Fibroblast of the aortic adventitia (primary cell): ENCODE measurements at places on chromosomes 7 and 10. TPM values are rescaled to one million over a fixed set of nuclear protein-coding genes. Genes with fewer than 3 reads are reported as not detected.

DNA sequence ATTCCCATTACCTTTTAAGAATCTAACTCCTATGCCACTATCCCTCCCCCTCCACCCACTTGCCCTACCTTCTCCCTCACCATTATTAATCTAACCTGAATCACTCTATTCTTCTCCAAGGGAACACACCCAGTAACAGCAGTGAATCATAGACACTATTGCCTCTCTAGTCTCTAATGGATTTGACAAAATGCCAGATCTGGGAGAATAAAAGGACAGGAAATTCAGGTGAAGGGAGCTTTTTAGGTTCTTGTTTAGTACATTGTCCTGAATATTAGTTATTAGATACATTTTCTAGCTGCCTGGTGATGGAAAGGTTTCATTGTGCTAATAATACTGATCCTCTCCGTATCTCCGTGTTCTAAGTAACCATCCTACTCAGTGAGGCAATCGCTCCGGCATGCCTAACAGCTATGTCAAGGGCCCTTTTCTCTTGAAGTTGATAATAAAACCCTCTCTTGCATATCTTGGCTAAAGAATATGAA, 4.1 kb upstream of the SFR1 start:
- peak; percentile 61 for DNase-seq

GRCh38 chr7:130419658-130420057, 21.2 kb downstream of the CEP41 start:
- DNase-seq: no peak

GRCh38 chr7:142539901-142540300, 209.4 kb upstream of the PRSS1 start:
- peak; percentile 75 for DNase-seq

DNA sequence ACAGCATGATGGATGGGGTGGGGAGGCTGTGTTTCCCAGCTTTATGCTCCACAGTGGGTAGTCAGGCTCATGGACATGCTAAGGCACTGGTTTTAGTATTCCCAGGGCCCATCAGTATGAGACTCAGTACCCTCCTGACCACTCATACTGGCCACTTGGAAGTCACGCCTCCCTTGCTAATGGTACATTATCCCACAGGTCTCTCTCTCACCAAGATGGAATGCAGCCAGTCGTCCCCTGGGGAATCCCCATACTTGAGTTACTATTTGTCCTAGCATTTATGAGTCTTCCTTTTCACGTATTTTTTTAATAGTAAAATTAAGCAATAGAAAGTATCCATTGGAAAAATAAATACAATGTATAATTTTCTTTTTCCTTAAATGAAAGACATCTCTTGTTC, 80.6 kb upstream of the TBX20 start:
- no peak for DNase-seq

DNA sequence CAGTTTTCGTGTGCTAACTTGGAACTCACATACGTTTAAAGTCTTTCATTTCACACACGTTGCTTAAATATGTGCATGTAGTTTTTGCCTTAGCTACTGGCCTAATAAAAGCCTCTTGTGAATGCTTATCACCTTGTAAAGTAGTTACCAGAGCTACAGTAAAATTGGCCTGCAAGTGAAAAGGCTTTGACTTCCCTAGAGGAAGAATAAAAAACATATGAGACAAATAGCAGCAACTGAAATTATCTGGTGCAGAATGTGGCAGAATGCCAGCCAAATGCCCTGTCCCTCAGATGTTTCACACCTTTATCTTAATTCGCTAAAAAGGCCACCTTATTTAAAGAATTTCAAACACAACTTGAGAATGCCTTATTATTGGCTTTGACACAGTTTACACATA, 28.1 kb upstream of the RPA3 start:
- DNase-seq: no peak

DNA sequence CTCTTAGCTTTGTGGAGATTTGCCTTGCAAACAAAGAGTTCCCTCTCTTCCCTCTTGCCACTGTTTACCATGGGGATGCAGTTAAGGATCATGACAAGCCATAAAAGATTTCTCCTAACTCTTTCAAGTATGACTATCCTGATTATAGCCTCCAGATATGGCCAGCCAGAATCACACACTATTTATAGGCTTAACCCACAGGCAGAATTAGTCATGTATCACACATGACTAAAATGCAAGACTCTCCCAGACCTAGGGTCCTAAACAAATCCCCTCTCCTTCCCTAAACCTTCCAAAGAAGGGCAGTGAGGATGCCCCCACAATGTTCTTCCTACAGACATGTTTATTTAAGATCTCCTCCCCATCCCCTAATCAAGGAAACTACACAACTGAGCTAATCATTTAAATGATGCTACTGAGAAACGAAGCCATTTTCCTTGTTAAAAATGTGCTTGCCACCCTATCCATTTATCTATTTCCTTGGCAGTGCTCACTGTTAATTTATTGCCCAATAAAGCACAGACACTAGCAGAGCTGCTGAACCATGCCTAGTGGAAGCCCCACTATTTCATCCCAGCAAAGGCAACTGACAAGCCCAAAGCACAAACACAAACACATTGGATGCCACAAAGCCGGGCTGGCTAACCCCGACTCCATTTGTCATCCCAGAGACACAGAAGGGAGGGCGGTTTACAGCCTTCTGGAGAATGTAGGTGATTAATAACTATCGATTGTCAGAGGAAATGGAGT, 363.4 kb downstream of the KCNMA1 start:
- no peak for DNase-seq

- DNase-seq: no peak
These were observed 7.8 kb downstream of the PYROXD2 start for GRCh38 chr10:98407017-98407743.

GRCh38 chr10:62634576-62634975, 169.9 kb upstream of the ADO start:
- DNase-seq: no peak

DNA sequence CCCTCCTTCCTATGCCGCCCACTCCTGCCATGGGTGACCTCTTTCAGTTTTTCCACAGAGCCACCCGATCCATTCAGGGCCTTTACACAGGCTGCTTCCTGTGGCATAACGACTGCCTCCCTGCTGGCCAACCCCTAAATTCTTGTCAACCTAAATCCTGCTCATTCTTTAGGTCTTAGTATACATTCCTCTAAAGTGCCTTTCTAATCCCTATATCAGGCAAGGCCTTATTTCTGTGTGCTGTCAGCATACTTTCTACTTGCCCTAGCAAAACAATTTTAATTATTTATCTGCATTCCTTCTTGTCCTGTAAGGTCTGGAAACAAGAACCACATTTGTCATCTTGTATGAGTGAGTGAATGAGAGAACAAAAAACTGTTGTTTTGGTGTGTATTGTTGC, 132.4 kb downstream of the DNAH11 start:
- no peak for DNase-seq

- no peak for DNase-seq
These were observed 72.8 kb downstream of the PDE1C start for GRCh38 chr7:31997423-31997822.

DNA sequence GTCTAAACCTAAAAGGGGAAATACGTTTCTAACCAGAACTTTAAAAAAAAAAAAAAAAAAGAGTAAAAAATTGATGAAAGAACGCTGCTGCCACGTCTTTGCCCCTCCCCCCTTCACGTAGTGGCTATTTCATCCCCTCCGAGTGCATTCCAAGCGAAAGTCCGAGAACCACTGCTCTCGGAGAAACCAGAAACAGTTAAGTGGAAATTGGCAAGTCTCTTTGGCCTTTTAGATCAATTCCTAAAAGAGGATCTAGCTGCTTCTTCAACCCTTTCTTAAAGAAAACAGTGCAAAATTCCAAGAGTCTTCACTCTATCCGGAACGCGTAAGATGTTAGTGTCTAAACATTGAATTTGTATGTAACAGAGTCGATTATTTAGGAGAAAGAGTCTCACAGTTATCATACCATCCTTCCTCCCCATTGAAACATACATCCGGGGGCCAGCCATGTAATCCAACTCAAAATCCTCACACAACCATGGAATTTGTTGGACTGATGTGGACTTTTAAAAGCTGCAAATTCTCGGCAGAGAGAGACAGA, 1.1 kb downstream of the P4HA1 start:
- DNase-seq: peak; percentile 89

DNA sequence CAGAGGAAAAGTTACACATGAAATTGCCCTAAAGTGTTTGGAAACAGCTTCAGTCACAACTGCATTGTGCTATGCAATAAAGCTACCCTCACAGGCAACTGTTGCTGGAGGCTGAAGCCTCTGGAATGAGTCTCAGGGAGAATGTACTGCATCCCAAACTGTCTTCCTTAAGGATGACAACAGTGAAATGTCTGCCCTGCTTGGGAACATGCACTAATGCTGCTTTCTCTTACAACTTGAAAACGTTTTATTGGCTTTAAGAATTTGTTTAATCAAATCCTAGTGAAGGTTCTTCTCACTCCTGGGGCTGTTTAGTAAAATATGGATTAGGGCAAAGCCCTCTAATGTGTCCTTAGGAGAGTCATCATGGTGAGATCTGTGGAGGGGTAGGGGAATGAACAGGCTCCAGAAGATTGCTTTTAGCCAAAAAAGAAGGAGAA, 215.4 kb downstream of the TWIST1 start:
- DNase-seq: peak; percentile 53

DNA sequence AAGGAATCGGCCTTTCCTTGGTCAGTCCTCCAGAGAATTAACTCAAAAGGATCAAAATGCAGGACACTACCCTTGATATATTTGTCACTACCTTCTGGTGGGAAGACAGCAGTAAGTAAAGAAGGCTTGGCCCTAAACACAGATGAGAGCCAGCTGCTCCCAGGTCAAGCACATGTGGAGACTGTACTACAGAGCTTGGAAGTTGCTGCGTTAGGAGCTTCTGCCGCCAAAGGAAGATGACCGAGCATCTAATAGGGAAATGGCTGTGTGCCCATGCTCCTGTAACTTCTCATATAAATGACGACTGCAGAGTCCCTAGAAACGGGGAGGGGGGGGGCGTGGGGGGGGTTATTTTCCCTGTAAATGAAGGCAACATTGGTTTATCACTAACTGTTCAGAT, 59.0 kb downstream of the PODXL start:
- DNase-seq: no peak

DNA sequence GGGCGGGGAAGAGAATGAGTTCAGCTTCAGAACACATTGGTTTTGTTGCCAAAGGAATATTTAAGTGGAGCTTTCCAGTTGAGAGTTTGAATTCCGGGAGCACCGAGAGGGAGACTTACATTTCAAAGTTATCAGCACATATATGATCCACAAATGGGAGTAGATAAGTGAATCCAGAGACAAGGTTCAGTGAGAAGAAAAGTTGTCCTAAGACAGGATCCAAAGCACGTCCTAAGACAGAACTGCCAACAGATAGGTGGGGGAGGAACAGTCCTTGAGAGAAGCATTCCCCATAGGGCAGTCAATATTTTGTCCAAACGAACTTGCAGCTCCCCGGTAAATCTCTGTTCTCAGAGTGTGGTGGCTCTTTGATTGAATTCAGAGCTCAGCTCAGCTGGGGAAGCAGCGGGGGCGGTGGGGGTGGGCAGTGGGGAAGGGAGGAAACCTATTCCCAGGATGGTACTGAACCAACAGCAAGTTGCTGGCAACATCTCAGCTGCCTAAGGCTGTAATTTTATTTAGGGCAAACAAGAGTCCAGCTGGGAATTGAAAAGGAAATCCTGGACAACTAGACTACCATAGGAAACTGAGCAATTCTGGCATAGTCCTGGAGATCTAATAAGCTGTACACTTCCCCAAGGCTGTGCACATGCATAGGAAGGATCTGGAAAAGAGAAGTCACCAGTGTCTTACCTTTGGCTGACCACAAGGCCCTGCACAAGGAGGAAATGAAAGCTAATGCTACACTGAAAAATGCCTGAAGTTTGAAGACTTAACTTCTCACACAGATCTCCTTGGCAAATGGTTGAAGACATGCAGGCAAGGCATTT, 94.2 kb upstream of the CXCL12 start:
- DNase-seq: peak; percentile 60

NRAP gene
- under 0.01 TPM in 1 of 2 replicates, not detected in the other for total RNA-seq

PRSS1 gene
- total RNA-seq: not detected in 2 replicates

PLXDC2 gene
- 3.2 and 11.2 TPM in 2 replicates for total RNA-seq

FAM204A gene
- 103 and 174 TPM in 2 replicates for total RNA-seq

P4HA1 gene
- 159 and 170 TPM in 2 replicates for total RNA-seq

CDNF gene
- 1.2 and 2.4 TPM in 2 replicates for total RNA-seq

LEP gene
- total RNA-seq: under 0.01 TPM in 1 of 2 replicates, not detected in the other

PTPRE gene
- 0.09 and 0.98 TPM in 2 replicates for total RNA-seq

NAT16 gene
- not detected in 2 replicates for total RNA-seq
